ENCODE measurements at places on chromosomes 5 and 9.

DNA sequence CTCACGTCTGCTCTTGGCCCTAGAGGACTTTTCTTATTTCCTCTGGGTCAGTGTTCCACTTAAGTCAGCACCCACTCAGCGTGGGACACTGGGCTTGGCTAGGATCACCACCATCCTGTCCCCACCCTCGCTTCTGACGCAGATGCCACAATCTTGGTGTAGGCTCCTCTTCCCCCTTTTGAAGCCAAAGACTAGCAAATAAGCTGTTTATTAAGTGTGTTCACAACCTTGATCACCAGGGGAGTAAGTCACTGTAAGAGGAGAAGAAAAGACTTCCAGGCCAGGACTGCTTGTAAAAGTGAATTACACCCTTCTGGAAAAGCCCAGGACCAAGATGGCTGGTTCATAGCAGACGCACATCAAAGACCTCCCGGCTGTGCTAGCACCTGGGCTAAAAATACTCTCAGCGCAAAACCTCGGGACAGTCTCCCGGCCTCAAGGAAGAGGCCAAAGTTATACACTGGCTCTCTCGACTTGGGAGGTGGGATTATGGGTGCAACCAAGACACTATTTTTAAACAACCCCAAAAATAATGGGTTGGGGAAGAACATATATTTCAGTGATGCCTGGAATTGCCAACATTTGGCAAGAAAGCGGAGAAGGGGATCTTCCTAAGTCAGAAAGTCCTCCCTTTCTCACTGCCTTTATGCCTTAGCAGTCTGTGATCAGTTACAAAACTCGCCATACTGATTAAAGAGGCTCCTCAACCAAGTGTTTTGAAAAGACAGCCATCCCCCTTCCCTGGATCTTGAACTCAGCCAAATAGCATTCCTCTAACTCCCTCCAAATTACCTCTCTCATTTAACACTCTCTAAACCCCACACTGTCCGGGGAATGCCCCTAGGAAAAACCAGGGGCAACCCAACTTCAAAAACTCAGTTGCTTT is 69.4 kb downstream of the RAPGEF1 start:
- no peak for DNase-seq

GRCh38 chr9:2355697-2355983 is 265.9 kb upstream of the VLDLR start:
- no peak for DNase-seq

- DNase-seq: no peak
Observed at GRCh38 chr5:138188626-138189025, 9.7 kb downstream of the KIF20A start.

GRCh38 chr5:149341876-149342275 is 3.4 kb upstream of the GRPEL2 start:
- DNase-seq: no peak

DNA sequence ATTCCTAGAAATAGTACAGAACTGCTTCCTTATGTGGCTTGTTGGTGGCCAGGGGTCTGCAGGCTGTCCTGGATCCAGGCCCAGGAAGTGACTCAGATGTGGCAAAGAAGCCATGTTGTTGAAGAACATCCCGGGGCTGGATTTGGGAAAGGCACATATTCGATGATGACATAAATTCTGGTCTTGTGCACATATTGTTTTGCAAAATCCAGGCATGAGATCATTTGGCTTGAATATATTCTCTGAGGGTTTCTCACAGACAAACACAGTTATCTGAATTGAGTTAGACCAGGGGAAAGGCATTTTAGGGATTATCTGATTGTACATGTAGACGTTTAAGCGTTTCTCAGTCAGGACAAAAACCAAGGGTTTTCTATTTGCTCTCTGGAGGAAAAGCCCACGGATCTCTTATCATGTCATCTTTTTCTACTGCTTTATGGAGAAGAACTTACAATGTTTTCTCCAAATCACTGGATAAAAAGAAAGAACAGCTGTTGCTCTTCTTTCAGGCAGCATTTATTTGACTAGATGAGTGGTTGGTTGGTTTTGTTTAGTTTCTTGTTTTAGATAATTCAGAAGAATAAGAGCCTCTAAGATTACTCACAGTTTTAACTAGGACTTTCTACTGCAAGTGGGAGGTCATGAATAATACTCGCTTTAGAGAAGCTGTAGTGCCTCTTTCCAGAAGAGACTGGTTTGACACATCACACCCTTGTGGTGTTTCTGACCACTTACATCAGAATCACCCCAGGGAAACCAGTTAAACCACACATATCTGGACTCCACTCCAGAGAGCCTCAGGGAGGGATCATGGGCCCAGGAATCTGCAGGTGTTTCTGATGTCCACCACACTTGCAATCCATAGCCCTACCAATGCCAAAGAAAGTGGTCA is 29.5 kb upstream of the LHFPL2 start:
- DNase-seq: no peak

GRCh38 chr5:153974813-153975163 is 63.9 kb downstream of the FAM114A2 start:
- no peak for DNase-seq

- DNase-seq: no peak
Observed at GRCh38 chr5:149930043-149930748, 14.4 kb downstream of the PDE6A start.

DNA sequence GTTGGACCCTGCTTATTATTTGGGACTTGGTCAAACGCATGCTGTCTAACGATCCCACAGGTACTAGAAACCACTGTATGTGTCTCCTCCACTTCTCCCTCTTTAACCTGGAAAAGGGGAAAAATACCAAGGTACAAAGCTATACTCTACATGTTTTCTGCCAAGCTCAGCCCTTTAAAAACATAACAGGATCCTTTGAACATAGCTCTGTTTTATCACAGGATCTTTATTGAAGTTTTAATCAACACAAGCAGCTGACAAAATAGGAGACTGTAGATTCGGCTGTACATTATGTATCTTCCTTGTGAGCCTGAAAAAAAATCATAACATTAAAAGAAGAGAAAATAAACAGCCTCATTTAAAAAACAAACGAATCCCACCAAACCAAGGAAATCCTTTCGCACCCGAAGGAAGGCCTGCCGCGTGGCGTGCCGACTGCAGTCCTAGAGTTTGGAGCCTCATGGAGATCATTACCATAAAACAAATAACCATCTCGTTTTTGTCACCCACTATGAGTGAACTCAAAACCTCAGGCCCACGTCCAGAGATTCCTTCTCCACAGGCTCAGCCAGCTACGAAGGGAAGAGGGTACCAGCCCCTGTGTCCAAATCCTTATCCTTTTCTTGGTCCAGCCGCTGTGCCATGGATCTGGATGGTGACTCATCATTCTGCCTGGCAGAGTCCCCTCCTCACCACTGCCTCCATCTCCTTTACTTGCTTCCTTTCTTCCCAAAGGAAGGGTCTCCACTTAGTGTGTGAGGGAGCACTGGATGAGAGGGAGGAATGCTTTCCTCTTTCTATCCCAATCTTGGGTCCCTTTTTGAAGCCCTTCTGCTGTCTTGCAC is 651.1 kb downstream of the CCDC171 start:
- DNase-seq: no peak

DNA sequence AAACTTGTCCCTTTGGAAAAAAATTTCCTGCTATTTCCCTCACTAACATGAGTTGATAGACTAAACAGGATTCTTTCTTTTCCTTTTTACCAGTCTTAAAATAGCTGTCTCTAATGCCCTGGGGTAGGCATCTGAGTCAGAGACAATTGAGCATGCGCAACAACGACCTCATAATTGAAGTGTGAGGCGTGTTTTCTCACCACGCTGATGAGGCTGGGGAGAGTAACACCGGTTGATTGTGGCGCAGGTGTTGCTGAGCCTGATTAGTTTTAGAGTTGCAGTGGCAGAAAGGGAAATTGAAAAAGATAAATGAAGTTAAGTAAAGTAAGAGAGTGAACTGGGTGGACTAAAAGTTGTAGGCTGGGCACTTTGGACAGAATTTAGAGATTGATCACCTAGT is 213.7 kb downstream of the TLR4 start:
- no peak for DNase-seq

DNA sequence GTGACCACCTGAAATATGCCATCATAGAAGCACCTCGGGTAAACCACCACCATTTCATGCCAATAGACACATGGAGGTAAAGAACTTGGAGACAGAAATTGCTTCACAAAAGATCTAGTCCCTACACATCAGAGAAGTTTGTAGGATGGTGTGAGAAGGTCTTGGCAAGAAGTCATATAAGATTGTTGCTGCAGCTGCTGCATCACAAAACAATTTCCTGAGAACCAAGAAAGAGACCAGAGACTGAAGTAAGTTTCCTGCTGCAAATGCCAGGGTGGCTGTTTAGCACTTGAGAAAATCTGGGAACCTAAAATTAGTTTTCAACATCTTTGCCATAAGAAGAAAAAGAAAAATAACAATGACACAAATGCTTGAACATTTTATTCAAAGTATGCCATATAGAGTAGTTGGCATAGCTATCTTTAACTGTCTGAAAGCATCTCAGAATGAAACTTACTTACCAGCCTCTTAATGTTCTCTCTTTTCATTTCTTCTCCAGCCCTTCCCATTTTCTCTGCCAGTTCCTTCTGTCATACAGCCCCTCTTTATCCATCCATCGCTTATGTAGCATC is 114.3 kb downstream of the KCTD16 start:
- DNase-seq: no peak

DNA sequence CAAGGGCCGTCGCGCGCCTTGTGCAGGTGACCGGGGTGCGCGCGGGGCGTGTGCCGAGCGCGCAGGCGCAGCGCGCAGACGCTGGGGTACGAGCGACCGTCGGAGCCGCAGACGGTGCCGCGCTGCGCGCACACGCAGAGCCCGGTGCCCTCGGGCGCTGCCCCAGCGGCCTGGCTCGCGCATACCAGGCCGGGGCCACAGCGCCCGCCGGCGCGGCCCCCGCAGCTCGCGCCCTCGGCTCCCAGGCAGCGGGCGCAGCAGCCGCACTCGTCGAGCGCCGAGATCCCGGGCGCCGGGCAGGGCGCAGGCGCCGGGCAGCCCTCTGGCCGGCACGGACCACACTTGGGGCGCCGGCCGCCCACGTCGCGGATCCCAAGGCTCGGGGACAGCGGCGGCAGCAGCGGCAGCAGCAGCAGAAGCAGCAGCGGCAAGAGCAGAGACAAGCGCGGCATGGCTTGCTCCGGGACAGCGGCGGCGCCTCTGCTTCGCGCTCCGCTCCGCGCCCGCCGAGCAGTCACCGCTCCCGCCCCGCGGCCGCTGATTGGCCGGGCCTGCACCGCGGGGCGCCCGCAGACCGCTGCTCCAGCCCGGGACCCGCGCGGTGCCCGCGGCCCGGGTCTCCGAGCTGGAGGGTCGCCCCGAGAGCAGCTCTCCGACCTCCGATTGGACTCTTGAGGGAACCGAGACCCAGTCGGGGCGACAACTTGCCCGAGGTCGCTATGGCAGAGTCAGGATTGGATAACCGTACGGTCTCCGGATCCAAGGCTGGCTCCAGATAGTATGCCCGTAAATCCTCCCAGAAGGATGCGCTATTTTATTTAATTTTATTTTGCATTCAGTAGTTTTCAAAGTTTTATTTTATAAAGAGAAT is at the start of gene IGFBPL1:
Gene IGFBPL1 (minus strand): TSS at position 482 of the 871 bp plus-strand sequence. CDS start 30 bp downstream, at position 452.
- no peak for DNase-seq

GRCh38 chr5:114544561-114544960 is 182.7 kb downstream of the KCNN2 start:
- no peak for DNase-seq

DNA sequence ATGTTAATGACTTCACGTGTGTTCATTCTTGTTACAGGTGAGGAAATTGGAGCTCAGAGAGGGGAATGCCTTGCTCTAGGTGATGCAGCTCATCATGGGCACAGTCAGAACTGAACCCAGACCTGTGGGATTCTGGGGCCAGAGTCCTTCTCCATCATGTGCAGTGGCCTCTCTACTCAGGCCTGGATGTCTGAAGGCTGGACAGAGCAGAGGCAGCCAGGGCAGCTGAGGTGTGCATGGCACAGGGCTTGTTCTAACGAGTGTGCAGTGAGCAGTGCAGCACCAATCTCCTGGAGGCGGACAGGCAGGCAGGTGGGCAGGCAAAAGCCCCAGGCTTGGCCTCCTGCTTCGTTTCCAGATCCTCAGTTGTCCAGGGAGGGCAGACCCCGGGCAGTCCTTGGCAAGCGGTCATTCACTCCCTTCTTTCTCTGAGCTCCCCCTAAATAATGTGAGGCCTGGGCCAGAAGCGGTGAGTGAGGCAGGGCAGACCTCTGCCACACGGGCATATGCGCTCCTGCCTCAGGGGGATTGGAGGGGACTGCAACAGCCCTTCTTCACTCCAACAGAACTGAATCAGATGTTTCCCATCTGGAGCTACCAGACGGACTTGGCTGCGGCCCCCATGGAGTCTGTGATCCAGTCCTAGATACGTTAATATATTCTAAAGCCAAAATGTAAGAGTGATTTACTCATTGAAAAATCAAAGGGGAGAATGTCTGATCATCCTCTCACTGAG is 68.7 kb upstream of the FSTL4 start:
- no peak for DNase-seq

DNA sequence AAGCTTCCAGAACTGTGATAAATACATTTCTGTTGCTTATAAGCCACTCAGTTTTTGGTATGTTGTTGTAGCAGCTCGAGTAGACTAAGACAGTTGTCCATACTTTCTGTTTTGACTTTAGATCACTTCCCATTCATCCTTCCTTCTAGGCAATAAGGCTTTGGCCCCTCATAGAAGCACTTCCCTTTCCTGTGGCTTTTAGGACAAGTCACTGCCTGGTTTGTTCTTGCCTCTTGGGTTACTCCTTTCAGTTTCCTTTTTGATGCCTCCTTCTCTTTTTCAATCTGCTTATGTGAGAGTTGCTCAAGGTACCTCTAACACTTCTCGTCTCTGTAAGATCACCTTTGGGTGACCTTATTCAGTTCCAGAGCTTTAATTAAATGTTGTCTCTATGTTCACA is 72.4 kb upstream of the NTRK2 start:
- no peak for DNase-seq

- DNase-seq: no peak
Observed at GRCh38 chr9:134640506-134641172, 964 bp upstream of the COL5A1 start.

DNA sequence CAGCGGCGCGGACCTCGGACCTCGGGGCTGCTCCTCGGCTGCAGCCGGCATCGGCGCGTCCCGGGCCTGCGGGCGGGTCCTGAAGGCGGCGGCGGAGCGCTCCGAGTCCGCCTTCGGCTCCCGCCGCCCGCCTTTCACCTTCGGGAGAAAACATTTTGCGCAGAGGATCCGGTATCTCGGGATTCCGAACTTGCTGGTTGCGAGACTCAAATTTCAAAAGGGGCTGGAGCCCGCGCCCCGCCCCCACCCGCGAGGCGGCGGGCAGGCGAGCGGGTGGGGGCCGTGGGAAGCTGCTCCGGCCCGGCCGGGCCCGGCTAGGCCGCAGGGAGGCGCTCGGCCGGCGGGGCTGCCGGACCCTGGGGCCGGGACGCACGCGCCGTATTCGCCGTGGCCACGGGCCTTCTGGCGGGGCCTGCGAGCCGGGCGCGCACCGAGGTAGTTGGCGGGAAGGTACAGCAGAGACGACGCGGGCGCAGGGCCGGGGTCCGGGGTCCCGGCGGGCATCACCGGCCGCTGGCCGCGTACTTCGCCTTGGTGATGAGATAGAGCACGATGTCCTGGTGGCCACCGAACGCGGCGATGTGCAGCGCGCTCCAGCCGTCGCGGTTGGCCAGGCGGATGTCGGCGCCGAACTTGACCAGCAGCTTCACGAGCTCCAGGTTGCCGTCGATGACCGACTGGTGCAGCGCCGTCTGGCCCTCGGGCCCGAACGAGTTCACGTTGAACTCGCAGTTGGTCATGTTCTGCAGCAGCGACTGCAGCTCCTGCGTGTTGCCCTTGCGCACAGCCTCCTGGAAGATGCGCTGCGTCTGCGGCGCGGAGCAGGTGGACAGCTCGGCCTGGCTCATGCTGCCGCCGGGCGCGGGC is 757 bp downstream of the NRARP start:
- DNase-seq: no peak

Measured in stimulated activated CD8-positive, alpha-beta memory T cell treated with anti-CD3 and anti-CD28 coated beads, Interleukin-7, amount 100 ng/mL, for 1 hour (primary cell).